H4 (cell line): ENCODE measurements at places on chromosomes 5 and 9.

- DNase-seq = no peak
Measured at GRCh38 chr5:128432913-128433440, 105.1 kb downstream of the FBN2 start.

- peak; percentile 59 for DNase-seq
Measured at GRCh38 chr5:35319333-35320002, 89.2 kb upstream of the PRLR start.

GRCh38 chr5:132090107-132090506, 16.5 kb downstream of the CSF2 start:
- DNase-seq = peak; percentile 98

- DNase-seq = no peak
Measured at GRCh38 chr9:35172878-35173277, 11.1 kb downstream of the UNC13B start.

GRCh38 chr5:173239233-173239593, 4.2 kb upstream of the NKX2-5 start:
- no peak for DNase-seq

DNA sequence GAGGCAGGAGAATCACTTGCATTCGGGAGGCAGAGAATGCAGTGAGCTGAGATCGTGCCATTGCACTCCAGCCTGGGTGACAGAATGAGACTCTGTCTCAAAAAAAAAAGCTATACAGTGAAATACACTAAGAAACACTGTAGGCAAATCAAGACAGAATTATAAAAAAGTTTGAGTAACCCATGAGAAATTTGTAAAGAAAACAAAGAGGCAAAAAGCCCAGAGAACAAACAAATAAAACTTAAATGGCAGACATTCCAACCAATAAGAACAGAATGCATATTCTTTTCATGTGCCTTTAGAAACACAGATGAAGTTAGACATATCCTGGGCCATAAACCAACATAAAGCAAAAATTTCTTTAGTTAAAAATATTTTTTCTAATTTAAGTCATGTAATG, 30.6 kb downstream of the ZNF169 start:
- DNase-seq = no peak

DNA sequence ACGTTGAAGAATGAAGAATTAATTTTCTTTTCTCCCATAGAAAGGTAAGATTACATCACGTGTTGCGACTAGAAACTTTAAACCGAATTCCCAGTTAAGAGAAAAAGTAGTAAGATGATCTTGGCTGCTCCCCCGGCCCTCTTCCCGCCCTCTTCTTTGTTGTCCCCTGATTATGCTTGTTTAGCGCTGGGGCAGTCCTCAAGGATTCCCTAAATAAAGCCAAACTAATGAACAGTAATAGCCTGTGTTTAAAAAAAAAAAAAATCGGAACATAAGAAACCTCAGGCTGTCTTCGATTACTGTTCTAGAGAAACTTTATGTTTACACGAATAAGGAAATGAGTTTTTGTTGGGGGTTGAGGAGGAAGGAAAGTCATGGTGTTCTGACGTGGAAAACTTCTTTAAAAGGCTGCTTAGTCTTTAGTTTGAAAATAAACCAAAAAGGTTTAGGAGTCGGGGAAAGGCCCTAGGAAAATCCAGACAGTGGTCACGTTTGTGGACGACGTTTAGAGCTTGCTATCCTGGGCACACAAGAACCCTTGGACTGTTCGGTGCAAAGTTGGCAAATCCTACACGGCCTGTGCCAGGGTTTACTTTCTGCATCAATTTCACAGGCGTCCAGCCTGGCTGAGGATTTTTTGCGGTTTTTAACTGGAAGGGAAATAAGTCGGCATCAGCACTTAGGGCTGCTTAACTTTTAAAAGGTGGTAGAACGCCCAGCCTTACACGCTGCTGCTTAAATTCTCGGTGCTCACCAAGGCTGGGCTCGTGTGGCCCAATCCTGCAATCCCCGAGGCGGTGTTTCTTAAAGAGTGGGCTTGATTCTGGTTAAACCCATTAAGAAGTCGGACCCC, 1.1 kb upstream of the MAT2B start:
- DNase-seq = peak; percentile 83

DNA sequence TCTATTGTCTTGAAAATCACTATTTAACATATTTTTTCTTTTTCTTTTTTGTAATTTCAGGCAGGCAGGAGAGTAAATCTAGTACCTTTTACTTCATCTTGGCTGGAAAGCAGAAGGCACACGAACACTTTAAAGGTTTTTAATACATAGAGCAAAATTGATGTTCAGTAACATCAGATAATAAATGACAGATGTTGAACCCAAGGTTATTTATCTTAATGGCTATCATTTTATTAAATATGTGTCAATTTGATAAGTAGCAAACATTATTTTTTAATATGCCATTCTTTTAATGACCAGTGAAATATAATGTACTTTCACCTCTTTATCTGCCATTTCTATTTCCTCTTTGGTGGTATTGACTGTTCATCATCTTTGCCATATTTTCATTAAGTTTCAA, 381.2 kb downstream of the ARHGEF28 start:
- DNase-seq = no peak

GRCh38 chr5:43152946-43153345, 32.2 kb downstream of the ZNF131 start:
- DNase-seq = no peak

- DNase-seq = no peak
Measured at GRCh38 chr9:14715102-14715501, 7.4 kb downstream of the CER1 start.

DNA sequence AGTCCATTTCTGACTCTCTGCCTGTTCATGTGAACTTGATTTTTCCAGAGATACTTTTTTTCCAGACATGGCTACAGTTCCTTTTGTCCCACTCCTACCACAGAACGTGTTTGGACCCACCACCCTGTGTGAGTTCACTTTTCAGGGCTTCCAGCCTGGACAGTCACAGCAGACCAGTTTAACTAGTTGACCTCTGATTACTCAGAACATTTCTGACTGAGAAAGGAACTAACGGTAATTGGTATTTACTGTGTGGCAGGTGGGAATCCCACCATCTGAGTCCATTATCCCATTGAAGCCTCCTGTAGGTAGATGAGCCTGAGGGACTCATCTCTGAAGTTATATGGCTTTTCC, 210.1 kb downstream of the GOLPH3 start:
- DNase-seq = no peak

DNA sequence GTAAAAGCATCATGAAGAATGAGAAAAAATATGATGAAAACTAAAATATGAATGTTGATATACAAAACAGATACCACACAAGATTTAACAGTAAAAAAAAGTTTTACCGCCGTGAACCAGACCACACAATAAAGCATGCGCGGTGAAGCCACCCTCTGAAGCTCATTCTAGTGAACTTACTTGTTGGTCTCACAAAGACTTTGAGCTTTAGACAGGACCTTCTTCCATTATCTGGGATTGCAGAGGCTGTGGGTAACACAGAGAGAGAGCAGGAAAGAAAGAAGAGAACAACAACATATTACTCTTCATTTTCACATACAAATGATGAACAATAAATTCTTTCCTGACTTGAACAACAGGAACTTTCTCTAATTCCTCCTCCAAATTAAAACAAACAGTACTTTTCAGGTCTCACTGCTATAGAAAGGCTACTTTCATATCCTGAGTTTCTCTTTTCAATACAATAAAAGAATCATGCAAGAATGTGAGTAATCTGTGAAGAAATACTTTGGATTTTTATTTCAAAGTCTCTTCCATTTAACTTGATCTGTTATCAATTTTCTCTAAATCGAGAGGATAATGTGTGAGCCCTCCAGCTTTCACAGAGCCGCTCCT, 283.1 kb downstream of the EFNA5 start:
- DNase-seq = no peak

- no peak for DNase-seq
Measured at GRCh38 chr5:150065886-150066285, 20.5 kb downstream of the CSF1R start.

DNA sequence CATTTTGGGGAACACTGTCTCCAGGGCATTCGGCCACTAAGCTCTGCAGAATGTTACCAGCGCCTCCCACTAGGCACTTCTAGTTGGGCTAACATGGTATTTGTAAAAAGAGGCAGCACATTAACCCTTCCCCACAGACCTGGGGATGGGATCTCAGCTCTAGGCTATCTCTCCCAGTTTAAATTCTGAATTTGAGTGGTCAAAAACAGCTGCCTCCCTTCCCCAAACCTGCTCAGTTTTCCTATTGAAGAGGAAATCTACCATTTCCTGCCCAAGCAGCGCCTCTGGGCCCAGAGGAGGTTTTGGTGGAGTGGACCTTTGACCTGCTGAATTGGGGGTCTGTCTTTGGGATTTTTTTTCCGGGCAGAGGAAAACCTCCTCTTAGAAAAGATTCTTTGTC, 53.2 kb downstream of the ENC1 start:
- no peak for DNase-seq

DNA sequence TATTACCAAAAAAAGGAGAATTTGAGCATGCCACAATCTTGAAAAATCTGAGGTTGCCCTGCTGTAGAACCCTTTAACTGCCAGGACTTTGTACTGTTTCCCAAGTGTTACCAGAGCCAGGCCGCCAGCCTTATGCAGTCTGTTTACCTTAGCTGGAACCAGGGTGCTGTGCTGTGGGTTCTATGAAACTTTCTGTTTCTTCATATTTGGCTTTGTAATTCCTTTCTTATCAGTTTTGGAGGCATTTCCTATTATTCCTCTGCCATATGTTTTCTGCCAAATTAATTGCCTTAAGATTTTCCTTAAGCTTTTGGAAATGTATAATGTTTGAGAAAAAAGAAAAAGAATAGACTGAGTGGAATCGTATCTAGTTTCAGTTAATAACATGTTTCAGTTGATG, 2.1 kb downstream of the S1PR3 start:
- DNase-seq = no peak

- DNase-seq = no peak
Measured at GRCh38 chr5:172127581-172127980, 60.4 kb downstream of the STK10 start.

DNA sequence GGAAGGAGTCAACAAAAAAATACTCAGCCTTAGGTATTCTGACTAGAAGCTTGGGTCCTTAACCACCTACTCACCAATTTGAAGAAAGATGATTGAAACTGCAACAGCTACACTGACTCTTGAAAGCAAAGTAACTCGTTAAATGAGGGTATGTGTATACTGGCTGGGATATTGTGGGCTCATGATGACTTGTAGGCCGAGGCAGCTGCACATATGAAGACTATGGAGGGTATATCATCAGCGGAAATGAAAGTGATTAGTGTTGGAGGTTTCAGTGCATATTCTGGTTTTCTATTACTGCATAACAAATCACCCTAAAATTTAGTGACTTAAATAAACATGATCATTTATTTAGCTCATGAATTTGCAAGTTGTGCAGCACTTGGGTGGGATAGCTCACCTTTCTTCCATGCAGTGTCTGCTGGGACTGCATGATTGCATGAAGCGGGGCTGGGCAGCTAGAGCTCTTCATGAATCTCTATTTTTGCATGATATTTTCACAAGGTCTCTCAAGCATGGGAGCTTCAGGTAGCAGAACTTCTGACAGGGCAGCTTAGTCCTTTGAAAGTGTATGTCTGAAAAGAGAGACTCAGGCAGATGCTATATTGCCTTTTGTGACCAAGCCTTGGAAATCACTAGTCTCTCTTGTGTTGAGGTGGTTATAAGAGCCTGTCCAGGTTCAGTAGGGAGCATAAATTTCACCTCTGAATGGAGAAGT, 96.1 kb upstream of the CDKN2B start:
- DNase-seq = no peak

- peak; percentile 29 for DNase-seq
Measured at GRCh38 chr5:67476531-67476930, 279.9 kb upstream of the CD180 start.

- no peak for DNase-seq
Measured at GRCh38 chr5:113040672-113041260, 64.2 kb downstream of the DCP2 start.

DNA sequence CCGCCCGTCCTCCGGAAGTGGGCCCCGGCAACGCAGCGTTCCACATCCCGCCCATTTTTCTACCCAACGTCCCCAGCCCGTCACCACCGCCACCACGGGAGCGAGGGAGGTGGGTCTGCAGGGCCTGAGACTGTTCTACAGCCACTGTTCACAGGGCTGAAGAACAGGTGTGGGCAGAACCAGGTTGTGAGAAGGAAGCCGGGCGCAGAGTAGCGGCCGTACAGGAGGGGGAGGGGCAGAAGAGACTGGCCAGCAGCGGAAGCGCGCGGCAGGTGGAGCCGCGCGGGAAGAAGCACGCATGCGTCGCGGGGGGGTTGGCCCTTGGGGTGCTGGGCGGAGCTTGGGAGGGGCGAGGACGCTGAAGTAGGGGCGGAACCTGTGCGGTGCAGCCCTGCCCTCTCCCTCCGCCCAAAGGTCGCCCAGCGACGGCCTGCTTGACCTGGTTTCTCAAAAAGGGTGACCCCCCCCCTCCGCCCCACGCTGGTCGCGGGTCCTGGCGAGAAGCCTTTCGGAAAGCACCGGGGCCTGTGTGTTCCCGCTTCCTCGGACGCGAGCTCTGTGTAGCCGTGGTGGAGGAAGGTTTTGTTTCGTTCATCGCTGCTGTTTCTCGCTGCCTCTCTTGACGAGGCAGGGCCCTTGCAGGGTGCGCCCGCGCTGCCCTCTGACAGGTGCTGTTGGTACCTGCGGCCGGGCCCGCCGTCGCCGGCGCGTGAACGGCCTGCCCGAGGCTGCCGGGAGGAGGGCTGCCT, 7.8 kb upstream of the MGAT1 start:
- peak; percentile 95 for DNase-seq

- DNase-seq = no peak
Measured at GRCh38 chr9:129327552-129328328, 149.7 kb upstream of the IER5L start.

- no peak for DNase-seq
Measured at GRCh38 chr5:174454464-174454863, 269.9 kb upstream of the MSX2 start.

- peak; percentile 34 for DNase-seq
Measured at GRCh38 chr5:119752921-119753886, 123.8 kb downstream of the FAM170A start.

- peak; percentile 7 for DNase-seq
Measured at GRCh38 chr5:106020894-106021293, 1649.8 kb downstream of the EFNA5 start.

- no peak for DNase-seq
Measured at GRCh38 chr9:126531035-126531571, 82.6 kb upstream of the LMX1B start.

GRCh38 chr5:168590666-168591065, 11.5 kb upstream of the PANK3 start:
- DNase-seq = no peak

GRCh38 chr5:1099926-1100663, 11.8 kb downstream of the SLC12A7 start:
- no peak for DNase-seq

DNA sequence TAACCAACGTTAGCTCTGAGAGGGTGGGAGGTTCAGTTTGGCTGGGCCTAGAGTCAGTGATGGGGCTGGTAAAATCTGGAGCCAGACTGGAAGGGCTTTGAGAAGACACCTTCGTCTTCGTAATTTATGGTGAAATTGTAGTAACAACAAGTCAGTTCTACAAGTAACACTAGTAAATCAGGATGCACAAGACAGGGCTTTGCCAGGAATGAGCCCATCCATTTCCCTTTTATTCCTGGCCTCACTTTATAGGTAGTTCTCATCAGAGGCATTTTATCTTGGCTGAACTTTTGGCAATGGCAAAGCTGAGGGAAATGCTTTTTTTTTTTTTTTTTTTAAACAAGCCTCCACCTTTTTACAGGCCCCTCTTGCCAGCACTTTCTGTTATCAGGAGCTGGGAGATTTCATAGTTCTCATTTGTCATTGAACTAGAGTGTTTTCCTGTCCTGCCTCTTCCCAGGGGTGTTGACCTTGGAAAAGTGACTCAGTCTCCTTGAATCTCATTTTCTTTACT, 110.5 kb upstream of the KLF4 start:
- no peak for DNase-seq
